ENCODE measurements at places on chromosomes 2 and 18. TPM values are rescaled to one million over a fixed set of nuclear protein-coding genes. Genes with fewer than 3 reads are reported as not detected.

The UGT1A6 gene
- not detected for total RNA-seq

The TYMS gene
- total RNA-seq, result 60.8 TPM

The KYNU gene
- 0.20 TPM for total RNA-seq

The CFAP53 gene
- total RNA-seq, result 0.65 TPM

The SCN9A gene
- total RNA-seq, result 1.5 TPM

The ASPRV1 gene
- total RNA-seq, result 3.6 TPM

DNA sequence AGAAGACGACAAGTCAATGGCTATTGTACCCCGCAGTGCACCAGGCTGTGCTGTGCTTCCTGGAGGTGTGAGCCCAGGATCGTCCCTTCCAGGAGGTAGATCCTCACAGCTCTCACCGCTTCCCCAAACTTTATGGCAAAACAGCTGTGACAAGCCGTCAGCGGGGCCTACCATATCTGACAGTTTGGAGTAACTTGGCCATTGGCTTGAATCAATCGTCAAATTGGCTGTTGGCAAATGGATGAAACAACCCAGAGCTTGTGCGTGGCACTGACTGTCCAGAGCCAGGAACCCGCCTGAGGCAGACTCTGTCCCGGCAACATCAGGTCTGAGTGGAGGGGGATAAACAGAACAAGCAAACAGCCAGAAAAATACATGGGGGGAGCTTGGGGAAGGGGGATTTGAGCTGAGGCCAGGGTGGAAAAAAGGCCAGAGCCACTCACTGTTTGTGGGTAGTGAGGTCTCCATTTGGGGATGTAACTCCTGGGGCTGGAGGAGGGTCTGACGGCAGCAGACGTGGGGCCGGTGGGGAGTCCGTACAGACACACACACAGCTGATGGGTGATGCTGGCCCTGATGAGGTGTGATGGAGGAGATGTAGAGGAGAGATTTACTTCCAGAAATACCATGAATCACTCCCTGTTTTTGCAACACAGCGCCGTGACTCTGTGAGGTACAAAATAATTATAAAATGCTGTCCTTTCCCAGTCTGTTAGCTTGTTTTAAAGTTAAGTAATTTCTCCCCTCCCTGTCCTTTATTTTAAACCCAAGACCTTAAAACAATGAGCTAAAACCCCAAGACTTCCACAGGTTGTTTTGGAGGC, 174.8 kb downstream of the TWIST2 start:
- no peak overlapping the region for H3K4me3 ChIP-seq
- H3K4me1 ChIP-seq, result peaks cover 36% of the 10 kb centered on the region
- peak overlapping the region; percentile 15 for H3K27ac ChIP-seq
- DNase-seq, result no peak

DNA sequence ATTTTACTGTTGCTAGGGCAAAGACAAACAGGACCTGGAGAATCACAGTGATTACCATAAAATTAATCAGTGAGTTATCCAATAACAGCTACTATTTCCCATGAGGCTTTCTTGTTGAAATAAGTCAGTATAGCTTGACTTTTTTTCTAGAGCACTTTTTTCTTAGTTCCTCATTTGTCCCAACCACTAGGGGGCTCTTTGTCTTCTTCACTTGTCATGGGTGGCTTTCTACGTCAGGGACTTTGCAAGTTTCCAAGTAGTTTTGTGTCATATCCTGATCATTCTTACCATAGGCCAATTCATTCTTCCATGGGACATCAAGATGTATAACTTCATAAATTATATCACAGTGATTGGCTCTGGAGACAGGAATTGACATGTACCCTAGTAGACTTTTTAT, 1019.6 kb upstream of the PIK3C3 start:
- H3K4me1 ChIP-seq, result peaks cover 3% of the 10 kb centered on the region
- no peaks in the 10 kb centered on the region for H3K27me3 ChIP-seq
- no peak overlapping the region for H3K4me3 ChIP-seq
- no peaks in the 10 kb centered on the region for H3K36me3 ChIP-seq
- DNase-seq, result no peak
- H3K27ac ChIP-seq, result no peak overlapping the region

DNA sequence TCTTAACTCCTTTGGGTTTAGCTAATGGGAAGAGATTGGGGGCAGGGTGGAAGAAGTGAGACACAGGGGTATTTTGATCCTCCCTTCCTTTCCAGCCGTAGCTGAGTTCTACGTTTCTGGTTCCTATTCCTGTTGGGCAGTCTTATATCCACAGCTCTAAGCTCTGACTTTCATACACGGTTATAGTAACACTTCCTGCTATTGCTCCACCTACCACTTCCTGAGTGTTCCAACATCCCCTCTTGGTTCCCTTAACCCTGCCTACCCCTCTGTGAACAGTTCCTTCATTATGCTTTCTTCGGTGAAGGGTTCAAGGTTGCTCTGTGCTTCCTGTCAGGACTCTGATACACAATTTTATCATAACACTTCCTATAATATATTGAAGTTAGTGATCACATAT, 205.1 kb downstream of the DNAH7 start:
- H3K27me3 ChIP-seq, result no peaks in the 10 kb centered on the region
- peaks cover 15% of the 10 kb centered on the region for H3K4me1 ChIP-seq
- H3K36me3 ChIP-seq, result no peaks in the 10 kb centered on the region
- DNase-seq, result no peak
- H3K4me3 ChIP-seq, result no peak overlapping the region

GRCh38 chr2:119644186-119644585, 34.8 kb upstream of the TMEM177 start:
- H3K27me3 ChIP-seq, result peaks cover 10% of the 10 kb centered on the region
- H3K4me1 ChIP-seq, result peaks cover 22% of the 10 kb centered on the region
- no peak overlapping the region for H3K27ac ChIP-seq
- no peaks in the 10 kb centered on the region for H3K36me3 ChIP-seq
- H3K4me3 ChIP-seq, result no peak overlapping the region

DNA sequence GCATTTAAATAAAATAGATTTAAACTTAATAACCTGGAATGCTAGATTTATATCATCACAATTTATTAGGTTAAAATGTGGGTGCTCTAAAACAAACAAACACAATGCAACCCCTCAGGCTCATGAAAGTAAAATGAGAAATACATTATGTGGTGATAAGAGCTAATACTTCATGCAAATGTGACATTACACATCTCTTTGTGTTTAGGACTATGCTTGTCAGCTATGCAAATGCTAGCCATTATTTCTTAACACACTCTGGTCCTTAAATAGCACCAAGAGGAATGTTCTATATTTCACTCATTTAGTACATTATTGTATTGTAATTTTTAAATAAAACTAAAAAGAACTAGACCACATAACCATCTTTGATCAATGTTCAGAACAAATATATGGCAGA, 627.6 kb downstream of the DPP10 start:
- H3K36me3 ChIP-seq, result no peaks in the 10 kb centered on the region
- H3K27ac ChIP-seq, result no peak overlapping the region
- peaks cover 7% of the 10 kb centered on the region for H3K4me1 ChIP-seq
- no peak overlapping the region for H3K4me3 ChIP-seq
- DNase-seq, result no peak
- no peaks in the 10 kb centered on the region for H3K27me3 ChIP-seq

DNA sequence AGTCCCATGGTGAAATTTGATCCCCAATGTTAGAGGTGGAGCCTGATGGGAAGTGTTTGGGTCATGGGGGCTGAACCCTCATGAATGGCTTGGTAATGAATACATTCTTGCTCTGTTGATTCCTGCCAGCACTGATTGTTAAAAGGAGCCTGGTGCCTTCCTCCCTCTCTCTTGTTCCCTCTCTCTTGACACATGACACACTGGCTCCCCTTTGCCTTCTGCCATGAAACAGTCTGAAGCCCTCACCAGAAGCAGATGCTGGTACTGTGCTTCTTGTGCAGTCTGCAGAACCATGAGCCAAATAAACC, 30.6 kb upstream of the EPC2 start:
- no peaks in the 10 kb centered on the region for H3K27me3 ChIP-seq
- DNase-seq, result no peak
- H3K4me3 ChIP-seq, result no peak overlapping the region
- H3K36me3 ChIP-seq, result no peaks in the 10 kb centered on the region
- peaks cover 27% of the 10 kb centered on the region for H3K4me1 ChIP-seq

DNA sequence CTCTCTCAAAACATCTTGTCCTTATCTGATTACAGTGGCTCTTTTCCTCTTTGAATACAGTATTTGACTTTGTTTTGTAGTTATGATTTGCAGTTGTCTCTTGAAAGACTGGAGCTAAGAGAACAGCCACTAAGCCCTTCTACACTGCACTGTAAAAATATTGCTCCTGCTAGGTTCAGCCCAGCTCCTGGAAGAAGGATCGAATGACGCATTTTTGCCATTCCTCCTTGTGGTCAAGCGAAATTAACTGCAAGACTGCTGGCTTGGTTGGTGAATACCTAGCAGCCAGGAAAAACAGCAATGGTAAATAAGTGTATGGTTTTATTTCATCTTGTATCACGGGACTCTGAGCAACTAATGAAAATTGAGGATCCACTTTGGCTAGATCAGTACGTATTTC, 407.8 kb upstream of the CDH2 start:
- H3K36me3 ChIP-seq, result no peaks in the 10 kb centered on the region
- H3K4me1 ChIP-seq, result peaks cover 18% of the 10 kb centered on the region
- H3K27me3 ChIP-seq, result no peaks in the 10 kb centered on the region
- H3K27ac ChIP-seq, result peak overlapping the region; percentile 70
- no peak overlapping the region for H3K4me3 ChIP-seq
- no peak for DNase-seq
